HS-5 (cell line): ENCODE measurements at places on chromosomes 4 and X.

GRCh38 chrX:53930515-53931380 lies 113.5 kb downstream of the PHF8 start:
- no peak for DNase-seq

DNA sequence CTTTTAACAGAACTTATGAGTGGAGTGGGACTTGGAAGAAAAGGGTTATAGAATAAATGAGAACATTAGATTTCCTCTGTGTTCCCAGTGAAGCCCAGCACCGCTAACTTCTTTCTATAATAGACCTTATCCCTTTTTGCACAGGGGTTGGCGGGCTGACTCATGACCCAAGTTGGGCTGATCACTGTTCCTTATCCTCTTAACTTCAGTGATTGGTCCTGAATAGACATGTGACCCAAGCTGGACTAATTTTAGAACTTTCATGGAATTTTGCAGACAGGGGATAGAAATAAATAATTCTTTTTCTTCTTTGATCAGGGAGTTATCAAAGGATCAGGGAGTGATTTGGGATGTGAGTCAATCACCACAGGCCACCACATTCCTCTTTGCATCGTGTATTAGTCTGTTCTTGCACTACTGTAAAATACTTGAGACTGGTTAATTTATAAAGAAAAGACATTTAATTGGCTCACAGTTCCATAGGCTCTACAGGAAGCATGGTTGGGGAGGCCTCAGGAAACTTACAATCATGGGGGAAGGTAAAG lies 75.9 kb downstream of the UCHL1 start:
- DNase-seq, result no peak

- DNase-seq, result no peak
Observed at GRCh38 chrX:74779175-74779574, 146.1 kb downstream of the NEXMIF start.

DNA sequence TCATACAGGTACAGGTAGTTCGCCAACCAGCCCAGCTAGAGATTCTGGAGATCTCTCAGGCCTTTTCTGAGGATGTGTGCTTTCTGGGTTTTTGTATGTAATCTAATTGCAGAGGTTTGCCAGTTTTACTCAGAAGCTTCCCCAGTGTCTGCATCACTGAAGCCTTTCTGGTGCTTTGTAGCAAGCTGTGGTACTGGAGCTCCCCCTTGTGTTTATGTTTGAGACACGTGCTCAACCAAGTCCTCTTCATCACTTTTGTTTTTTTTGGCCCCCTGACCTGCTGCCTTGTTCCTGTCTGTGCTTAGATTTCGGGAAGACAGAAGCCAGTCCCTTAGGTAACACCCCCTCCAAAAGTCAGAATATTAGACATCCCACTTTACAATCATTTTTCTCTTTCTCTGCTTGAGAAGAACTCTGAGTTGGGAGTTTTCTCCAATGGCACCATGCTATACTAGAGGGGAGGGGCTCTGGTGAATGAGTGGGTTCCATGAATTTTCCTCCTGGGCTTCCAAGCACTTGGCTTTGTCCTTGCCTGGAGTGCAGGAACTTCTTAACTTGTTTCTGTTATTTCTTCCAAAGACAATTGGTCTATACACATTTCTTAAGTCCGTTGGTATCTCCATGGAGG lies 128.4 kb upstream of the TBC1D9 start:
- DNase-seq, result peak; percentile 18

DNA sequence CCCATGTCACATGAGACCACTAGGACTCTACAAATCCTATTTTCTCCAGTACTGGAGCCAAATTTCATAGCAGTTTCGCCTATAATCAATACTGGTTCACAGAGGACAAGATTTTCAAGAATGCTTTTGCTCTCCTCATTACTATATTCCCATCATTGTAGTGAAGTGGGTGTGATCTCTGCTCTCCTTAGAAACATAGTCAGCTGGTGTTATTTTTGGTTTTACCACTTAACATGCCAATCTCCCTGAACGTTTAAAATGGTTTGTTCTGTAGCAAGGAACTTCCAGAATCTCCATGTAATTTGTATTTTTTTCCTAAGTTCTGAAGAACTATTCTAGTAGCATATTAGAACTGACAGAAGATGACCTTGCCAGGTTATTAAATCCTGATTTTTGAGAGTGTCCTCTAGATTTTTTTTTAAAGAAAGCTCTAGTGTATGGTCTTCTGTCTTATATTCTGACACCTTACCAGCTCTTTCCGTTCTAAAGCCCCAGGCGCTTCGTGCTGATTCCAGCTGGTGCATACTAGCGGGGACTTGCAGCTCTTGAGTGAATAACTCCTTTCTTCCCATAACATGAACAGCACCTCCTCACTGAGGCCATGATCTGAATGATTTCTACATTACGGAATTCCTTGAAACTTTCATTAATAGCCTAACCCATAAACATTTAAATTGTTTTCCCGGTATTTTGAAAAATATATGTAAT lies 1372.9 kb downstream of the TECRL start:
- no peak for DNase-seq

DNA sequence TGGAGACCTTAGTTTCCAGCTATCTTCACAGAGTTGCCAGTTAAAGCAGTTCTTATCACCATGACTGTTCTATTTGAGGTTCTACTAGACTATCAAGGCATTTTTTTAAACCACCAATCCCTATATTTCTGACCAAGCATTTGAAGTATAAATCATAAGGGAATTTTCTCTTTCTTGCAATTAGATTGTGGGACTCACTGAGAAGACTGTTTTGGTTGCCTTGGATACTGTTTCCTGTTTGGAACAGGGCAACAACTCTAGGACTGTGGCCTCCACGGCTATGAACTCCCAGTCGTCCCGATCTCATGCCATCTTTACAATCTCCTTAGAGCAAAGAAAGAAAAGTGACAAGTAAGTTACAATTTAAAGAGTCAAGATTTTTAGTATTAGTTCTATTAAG lies 11.8 kb downstream of the KIF4A start:
- no peak for DNase-seq

DNA sequence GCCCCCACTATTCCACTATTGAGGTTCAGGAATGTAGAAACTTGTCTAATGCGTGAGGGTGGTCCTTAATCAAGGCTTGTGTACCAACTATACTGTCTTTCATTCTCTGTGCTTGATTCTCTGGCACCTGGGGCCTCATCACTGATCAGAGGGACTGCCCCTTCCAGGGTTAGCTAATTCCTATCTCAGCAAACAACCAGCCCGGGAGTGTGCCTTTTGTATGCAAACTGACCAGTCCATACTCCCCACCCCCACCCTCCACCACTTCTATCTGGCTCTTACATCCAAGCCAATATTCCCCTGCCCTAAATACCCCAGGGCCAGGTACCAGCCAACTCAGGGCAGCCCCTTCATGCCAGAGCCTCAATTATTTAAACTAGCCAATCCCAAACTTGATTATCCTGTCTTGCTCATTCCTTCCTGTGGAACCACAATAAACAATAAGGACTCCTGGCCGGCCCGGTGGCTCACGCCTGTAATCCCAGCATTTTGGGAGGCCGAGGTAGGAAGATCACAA lies 59.3 kb downstream of the FTHL17 start:
- DNase-seq, result no peak

DNA sequence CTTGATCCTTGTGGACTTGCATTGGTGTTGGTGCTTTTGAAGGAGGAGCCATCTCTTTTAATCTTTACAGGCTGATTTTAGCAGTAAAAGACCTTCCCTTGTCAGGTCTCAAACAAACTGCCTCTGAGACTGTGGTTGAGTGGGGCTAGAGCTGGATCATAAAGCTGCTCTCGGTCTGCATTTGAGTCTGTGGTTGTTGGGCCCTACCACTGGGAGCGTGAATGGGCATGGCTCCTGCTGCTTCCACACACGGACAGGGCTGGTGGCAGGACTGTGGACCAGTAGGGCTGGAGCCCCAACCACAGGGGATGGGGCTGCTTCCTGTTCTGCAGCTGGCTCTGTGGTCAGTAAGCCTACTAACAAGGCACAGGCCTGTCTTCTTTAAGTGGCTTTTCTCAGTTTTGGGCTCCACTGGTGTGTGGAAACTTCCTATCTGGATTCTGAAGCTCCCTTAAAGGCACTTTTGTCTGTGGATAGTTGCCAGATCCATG lies 130.6 kb downstream of the RBM46 start:
- DNase-seq, result no peak

DNA sequence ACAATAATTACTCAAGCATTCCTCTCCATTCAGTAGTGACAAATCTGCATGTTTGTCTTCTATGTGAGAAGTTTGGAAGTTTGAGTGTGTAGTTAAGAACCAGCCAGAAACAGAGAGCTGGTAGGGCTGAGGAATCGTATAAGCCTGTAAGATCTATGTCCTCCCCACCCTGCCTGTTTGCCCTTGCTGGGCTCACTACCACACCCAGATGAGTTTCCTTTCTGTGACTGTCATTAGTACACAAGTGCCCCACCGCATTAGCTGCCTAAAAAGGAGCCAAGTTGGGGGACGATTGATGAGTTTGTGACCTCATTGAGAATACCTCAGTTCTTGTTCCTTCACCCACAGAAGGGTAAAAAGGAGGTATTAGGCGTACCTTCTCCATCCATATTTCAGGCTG lies 28.3 kb downstream of the DOCK11 start:
- DNase-seq, result no peak

- DNase-seq, result no peak
Observed at GRCh38 chr4:188121530-188121929, 12.1 kb upstream of the TRIML2 start.

DNA sequence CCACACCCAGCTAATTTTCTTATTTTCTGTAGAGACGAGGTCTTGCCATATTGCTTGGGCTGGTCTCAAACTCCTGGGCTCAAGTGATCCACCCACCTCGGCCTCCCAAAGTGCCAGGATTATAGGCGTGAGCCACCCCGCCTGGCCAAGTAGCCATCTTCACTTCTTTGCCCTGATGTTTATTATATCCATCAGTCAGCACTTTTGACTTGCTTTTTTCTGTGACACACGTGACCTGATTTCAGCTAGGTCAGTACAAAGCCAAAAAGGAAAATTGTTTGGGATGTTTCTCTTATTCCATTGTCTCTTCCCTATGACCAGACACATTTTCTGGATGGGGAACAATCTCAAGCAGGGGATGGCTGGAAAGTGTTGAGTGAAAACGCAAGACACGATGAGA lies 45.3 kb upstream of the MID1 start:
- DNase-seq, result no peak

GRCh38 chrX:49209434-49210251 lies 9.7 kb upstream of the SYP start:
- DNase-seq, result no peak

DNA sequence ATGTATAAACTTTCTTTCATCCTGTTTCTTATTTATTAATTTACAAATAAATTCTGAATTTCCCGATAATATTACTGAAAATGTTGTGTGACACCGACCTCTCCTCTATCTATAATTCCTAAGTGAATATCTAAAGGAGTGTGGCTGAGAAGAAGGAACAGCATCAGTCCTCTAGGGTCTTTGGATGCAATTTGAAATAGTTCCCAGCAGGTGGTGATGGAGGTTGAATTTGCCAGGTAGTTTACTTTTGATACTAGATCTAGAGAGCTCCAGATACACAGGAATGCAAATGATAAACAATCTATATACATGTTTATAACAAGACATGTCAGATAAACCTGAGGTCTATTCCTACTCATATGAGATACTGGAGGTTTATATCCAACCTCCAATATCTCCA lies 305.4 kb downstream of the PCDH18 start:
- DNase-seq, result no peak

DNA sequence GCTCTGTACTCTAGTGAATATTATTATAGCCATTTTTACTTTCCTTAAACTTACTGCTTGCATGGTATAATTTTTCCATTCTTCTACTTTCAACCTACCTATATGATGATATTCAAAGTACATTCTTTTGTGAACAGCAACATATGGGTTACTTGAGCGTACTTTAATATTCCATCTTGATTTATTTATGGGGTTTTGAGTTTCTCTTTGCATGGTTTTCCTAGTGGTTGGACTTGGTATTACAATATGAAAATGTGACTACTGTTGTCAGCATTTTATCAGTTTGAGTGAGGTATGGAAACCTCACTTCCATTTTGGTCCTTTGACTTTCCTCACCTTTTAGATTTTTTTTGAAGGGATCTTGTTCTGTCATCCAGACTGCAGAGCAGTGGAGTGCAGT lies 35.9 kb downstream of the ADGRG4 start:
- DNase-seq, result no peak

DNA sequence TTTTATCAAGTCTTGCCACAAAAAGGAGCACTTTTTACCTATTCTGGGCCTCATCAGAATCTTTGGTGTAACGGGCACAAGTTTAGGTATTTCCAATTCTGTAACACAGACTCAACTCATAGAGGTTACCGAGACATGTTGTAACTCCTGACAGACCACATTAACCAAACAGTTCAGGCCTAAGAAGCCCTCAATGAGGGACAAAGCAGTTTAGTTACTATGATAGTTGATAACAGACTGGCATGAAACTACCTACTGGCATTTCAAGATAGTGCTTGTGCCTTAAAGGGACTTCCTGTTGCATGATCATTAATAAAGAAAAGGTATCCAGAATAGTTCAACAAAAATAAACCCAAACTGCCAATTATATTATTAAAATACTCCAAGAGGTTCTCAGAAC lies 64.1 kb downstream of the HUWE1 start:
- DNase-seq, result no peak

- no peak for DNase-seq
Observed at GRCh38 chrX:23907111-23907497, 634 bp downstream of the APOO start.

- no peak for DNase-seq
Observed at GRCh38 chrX:13983734-13984133, 46.0 kb downstream of the GEMIN8 start.

- DNase-seq, result no peak
Observed at GRCh38 chr4:1988327-1988724, 20.4 kb downstream of the NELFA start.

DNA sequence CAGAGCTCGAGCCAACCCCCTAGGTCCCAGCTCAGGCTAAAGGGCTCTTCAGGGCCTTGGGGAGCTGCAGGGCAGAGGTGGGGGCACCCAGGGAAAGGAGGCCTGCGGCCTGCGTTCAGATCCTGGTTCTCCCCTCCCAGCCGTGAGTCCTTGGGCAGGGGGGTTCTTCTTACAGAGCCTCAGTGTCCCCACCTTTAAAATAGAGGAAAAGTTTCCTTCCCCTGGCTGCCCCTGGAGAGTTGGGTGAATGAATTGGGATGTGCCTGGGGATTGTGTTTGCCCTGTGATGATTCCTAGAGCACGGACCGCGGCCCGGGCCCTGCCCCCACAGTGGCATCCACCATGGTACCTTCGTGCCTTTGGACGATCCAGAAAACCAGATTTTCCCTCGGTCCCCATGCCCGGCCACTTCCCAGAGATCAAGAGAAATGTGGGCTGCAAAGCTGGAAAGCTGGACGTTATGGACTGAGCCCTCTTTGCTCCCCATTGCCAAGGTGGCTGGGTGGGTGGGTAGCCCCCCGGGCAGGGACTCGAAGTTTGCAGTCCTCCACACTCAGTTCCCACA lies 11.4 kb downstream of the HTRA3 start:
- no peak for DNase-seq

GRCh38 chr4:62156205-62156604 lies 956.1 kb downstream of the ADGRL3 start:
- no peak for DNase-seq

GRCh38 chrX:111955901-111956300 lies 79.9 kb downstream of the TRPC5OS start:
- no peak for DNase-seq
